ENCODE measurements at places on chromosomes 4 and X.

GRCh38 chr4:40987151-40987550 lies 227.2 kb downstream of the APBB2 start:
- no peak for DNase-seq

DNA sequence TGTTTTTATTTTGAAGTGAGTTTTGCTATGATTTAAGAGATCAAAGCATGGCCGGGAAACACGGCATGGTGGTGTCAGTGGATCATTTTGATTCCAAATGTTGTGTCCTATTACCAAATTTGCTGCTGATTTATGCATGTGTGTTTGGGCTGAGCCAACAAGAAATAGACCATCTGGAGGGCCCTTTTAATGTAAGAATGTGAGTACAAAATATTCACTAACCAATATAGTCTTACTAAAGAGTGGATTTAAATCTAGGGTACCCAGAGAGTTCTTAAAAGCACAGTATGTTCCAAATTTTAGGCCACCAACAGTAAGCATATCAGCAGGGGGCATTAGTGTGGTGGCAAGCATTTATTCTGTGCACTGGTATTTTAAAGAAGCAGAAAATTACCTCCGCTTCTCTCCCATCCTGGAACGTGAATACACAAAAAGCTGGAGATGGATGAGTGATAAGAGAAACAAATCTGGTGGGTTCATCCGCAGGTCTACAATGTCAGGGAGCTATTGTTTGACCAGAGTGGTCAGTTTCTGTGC lies 444.4 kb upstream of the IGFBP7 start:
- no peak for DNase-seq

GRCh38 chr4:146633471-146633800 lies 5.3 kb upstream of the POU4F2 start:
- no peak for DNase-seq

DNA sequence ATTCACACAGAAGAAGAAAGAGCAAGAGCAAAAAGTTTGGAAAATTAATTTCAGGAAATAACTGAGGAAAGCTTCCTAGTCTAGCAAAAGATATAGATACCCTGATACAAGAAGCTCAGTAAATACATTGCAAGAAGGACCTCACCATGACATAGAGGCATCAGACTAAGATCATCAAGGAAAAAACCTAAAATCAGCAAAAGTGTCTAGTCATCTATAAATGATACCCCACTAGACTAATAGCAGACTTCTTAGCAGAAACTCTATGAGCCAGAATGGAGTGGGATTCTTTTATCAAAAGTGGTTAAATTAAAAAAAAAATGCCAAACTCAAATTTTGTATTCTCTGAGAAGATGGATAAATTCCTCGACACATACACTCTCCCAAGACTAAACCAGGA lies 10.5 kb upstream of the APOOL start:
- DNase-seq = no peak

DNA sequence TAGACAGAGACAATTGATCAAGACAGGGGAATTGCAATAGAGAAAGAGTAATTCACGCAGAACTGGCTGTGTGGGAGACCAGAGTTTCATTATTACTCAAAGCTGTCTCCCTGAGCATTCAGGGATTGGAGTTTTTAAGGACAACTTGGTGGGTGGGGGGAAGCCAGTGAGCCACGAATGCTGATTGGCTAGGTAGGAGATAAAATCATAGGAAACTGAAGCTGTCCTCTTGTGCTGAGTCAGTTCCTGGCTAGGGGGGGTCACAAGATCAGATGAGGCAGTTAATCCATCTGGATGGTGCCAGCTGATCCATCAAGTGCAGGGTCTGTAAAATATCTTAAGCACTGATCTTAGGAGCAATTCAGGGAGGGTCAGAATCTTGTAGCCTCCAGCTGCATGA lies 358.6 kb downstream of the GPM6A start:
- DNase-seq = no peak

- no peak for DNase-seq
Measured at GRCh38 chrX:22202251-22202650, 70.5 kb upstream of the CBLL2 start.

DNA sequence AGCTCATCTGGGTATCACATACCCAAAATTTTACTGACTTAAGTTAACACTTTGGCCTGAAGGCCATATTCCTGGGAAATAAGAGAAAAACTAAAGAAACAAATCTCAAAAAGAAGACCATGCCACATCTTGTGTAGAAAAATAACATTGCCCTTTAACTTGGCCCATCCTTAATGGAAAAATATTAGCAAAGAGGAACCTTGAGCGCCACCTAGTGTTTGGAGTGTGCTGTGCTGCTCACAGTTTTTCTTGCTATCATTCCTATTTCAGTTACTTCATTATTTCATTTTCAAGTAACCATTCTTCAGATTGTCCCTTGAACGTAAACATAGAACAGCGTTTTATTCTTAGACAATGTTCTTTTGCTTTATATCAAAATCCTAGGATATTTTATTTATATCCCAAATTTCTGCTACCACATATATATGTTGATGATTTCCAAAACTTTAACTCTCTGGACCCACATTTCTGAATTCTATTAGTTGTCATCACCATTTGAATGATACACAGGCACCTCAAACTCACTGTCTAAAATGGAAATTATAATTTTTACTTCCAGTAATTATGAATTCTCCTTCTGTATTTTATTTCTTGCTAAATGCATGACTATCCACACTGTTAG lies 999.0 kb upstream of the ADGRL3 start:
- peak; percentile 48 for DNase-seq

DNA sequence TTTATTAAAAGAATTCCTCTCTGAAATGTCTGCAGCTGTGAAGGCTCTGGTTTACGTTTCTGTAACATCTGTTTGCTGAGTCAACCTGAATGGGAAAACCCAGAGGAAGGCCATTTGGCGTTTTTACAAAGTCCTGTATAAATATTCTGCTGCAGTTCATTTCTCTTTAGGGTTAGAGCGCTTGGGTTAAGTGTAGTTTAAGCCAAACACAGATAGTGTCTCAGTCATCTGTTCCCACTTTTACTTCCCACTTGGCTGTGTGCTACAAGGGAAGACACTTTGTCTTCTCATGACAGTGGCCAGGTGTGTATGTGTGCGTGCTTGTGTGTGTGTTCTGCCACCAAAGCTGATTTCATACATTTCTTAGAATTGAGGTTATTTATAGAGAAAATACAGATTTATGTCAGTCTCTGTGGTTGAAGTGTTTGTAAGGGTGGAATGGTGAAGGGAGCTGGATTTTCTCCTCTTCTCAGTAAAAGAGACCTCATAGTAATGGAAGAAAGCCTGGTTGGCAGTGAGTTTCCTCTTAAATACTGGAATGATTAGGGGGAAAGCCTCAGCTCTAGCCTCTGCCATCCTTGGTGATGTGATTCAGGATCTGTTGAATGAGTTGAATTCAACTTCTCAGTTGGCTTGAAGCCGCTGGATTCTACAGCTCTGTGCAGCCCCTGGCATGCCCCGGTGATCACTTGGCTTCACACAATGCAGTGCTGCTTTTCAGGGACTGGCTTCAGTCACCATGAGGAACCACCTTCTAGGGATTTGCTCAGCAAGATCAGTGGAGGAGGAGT lies 50.6 kb downstream of the JADE1 start:
- no peak for DNase-seq

GRCh38 chr4:77193511-77194102 lies 36.6 kb downstream of the CCNG2 start:
- peak; percentile 74 for DNase-seq

DNA sequence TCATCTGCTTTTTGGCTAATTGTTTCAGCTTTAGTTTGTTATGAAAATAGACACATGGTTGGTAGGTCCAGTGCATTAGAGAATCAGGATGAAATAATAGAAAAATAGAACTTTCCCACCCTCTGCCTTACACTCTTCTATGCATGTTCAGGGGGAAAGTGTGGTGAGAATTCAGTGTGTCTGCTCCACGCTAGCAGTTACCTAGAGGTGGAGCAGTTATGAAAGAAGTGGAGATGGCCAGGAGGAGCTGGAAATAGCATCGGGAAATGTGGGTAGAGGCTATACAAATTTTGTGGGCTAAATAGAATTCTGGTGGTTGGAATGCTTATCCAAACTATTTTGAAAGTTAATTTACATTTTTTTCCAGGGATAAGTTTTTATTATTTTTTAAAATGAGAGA lies 91.4 kb upstream of the MAD2L1 start:
- no peak for DNase-seq

GRCh38 chr4:10981096-10981495 lies 296.5 kb upstream of the CLNK start:
- no peak for DNase-seq

DNA sequence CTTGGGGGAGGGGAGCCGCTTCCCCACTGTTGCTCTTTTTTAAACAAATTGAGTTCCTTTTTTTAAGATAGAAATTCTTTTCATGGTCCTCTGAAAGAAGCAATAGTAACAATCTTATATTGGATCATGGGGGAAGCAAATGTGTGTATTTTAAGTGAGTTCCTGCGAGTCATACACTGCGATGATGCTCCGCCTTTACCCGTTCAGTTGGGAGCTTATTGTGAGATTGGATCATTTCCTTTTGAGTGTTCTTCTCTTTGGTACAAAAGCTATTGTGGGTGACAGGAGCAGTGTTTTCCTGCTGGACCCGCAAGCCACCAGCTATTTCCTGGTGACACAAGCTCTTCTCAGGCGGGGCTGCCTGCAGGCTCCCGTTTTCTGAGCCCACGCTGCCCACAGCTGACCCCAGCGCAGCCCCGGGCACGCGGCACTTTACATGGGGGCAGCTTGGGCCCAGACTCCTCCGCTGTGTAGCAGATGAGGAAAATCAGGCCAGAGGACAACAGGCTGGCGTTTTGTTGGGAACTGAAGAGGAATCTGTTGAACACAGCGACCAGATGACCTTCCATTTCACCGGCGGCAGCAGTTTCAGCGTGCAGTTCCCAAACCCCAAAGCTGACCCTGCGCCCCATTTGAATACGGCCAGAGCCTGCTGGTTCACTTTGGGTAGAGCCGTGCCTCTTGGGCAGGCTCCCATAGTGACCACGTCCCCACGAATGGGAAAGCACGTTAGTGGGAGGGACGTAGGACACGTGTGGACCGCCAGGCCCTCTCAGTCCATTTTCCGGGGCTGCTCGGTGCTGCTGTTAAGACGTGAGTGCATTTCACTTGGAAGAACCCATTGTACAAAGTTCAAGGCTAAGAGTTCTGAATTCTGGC lies 12.2 kb downstream of the TADA2B start:
- DNase-seq = no peak

DNA sequence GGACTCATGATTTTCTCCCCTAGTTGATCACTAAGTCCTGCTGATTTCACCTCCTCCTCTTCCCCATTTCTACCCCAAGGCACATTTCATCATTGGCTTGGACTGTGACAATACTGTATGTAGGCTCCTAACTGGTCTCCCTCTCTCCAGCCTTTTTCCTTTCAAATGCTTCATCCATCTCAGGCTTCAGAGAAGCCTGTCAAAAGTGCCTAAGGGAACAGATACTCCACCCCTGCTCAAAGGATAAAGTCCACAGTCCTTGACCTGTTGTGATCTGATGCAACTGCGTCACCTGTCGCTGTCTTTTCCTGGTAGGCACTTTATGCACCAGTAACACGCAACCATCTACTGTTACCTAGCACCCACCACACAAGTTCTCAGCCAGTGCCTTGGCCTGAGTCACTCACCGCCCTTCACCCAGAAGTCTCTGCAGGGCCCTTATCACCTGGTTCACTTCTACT lies 12.8 kb downstream of the SCARB2 start:
- peak; percentile 16 for DNase-seq

Data from activated naive CD8-positive, alpha-beta T cell treated with anti-CD3 and anti-CD28 coated beads, Interleukin-2, amount 50 U/mL, for 24 hours (primary cell).